ENCODE measurements at places on chromosomes 12 and 14.
A peak's percentile ranks its signal among the peaks of the same experiment; 100 is the strongest.

DNA sequence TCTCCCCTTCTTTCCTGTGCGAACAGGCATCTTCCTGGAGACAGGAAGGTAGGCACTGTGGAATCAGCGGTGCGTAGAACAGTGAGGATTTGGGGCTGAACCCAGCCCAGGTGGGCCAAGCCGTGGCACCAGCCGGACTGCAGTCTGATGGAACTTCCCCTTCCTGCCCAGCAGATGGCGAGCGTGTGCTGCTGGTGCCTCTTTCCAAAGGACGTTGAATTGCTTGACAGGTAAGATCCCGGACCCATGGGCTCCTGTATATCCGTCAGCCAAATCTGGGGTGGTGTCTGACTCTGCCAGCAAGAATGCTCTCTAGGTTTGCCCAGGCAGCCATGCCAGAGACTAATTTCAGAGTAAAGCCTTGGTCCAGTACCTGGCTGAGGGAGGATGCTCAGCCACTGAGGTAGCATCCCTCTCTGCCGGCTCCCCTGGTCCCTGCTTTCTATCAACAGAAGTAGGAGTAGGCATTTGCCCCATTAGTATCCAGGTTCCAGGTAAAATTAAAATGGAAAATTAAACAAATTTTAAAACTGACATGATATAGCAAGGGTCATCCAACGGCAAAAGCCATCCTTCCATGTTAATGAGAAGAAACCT is 21.1 kb upstream of the KCNA5 start:
- peak; percentile 60 for DNase-seq

- DNase-seq = no peak
Observed at GRCh38 chr12:1534748-1535147, 59.6 kb downstream of the FBXL14 start.

- no peak for DNase-seq
Observed at GRCh38 chr14:63435838-63436237, 107.3 kb downstream of the PPP2R5E start.

DNA sequence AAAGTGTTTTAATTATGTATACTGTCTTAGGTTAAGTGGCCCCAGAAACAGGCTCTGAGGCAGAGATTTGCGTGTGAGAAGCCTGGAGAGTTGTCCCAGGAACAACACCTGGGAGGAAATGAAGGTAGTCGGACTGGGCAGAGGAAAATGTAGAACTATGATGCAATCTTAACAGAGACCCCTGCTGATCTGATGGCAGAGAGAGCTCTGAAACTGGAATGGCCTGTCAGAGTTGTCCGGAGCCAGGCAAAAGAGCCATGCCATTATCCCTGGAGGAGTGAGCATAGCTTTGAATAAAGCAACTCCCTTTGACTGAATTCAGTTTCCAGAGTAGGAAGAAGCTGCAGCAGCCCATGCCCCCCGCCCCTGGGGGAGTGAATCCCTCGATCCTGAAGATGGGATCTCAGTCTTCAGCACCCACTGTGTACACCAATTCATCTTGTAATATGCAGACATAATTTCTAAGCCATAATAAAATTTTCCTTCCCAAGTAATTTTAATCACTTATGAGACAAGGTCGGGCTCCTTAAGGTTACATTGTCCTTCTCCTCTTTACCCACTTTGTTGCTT is 264.8 kb downstream of the PDZRN4 start:
- DNase-seq = no peak

DNA sequence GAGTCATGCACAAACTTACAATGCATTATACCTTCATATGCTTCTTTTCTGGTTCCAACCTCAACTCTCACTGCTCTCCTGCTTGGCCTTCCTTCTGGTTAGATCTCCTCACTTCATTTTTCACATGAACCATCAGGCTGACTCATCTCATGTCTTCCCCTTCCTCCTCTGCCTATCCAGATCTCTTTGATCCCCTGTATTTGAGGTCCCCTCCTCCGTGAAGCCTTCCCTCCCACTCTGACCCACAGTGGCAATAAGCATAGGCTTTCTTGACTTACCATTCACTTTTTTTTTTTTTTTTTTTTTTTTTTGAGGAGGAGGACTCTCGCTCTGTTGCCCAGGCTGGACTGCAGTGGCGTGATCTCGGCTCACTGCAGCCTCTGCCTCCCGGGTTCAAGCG is 14.7 kb upstream of the ASIC1 start:
- DNase-seq = no peak

- DNase-seq = no peak
Observed at GRCh38 chr14:61706096-61706690, 10.9 kb downstream of the HIF1A start.
